ENCODE measurements at places on chromosomes 12 and 14.

GRCh38 chr12:49197256-49197655, 8.4 kb upstream of the TUBA1A start:
- DNase-seq: no peak

- no peak for DNase-seq
Observed at GRCh38 chr12:98635657-98636323, 8.8 kb downstream of the IKBIP start.

- DNase-seq: no peak
Observed at GRCh38 chr14:70268760-70269159, 80.0 kb upstream of the SLC8A3 start.

DNA sequence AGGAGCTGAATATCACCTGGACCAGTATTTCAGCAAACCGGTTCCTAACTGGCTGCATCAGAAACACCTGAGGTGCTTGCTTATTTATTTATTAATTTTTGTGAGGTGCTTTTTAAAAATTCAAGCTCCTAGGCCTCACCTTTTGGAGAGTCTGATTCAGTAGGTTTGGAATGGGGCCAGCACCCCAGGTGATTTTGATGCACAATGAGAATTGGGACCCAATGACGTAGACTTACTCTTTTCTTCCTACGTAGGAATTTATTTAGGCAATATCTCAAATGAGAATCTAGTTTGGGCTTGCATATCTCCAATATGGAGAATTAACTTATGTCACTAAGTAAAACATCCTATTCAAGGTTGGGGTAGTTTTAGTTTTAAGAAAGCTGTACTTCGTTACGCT, 7.3 kb downstream of the YEATS4 start:
- no peak for DNase-seq

- peak; percentile 55 for DNase-seq
Observed at GRCh38 chr12:38890102-38890855, 15.1 kb downstream of the CPNE8 start.

GRCh38 chr12:11761869-11762567, 112.5 kb downstream of the ETV6 start:
- no peak for DNase-seq

GRCh38 chr12:67937822-67938221, 51.4 kb upstream of the IFNG-AS1 start:
- DNase-seq: no peak

DNA sequence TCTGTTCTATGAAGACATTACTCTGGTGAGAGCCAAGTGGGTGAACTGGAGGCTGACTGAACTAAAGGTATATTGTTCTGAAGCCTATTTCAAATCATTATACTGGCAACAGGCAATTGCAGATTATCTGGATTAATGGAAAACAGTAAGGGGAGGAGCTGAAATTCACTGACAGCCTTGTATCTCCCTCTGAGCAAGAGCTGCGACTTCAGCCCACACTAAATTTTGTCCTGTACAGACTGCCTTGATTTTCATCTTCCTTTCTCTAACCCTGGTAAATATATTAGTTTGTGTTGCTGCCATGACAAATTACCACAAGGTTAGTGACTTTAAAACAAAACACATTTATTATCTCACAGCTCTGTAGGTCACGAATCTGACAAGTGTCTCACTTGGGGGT, 231.1 kb downstream of the SLC2A13 start:
- no peak for DNase-seq

DNA sequence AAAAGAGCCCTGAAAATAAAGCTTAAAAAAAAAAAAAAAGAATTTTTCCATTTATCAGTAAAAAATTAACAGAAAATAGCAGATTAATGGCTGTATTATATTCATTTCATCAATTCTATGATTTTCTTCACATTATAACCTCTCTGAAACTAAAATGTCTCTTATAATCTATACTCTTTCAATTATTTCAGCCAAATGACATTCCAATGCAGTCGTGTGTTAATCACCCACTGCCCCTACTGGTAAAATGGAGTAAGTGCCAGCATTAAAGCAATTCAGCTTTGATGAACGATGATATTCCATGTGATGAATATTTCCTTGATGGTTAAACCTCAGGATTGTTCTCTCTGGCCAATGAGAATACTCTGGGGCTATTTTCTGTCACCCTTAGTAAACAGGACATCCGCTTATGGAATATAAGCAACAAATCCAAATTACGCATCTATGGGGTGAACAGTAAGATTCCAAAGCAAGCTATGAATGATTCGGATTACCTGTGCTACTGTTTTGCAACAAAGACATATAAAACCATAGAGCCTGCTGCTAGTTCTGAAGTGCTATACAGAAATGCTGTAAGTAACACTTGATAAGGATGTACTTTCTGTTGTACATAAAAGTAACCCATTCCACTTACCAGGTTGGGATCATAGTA, 20.3 kb upstream of the SYCP3 start:
- DNase-seq: no peak

- peak; percentile 53 for DNase-seq
Observed at GRCh38 chr12:7108003-7108795, 815 bp downstream of the C1RL start.

GRCh38 chr14:35758523-35759129, 50.5 kb downstream of the RALGAPA1 start:
- DNase-seq: no peak

All from GM04504 (cell line).